ENCODE measurements at places on chromosomes 5 and 9. TPM values are rescaled to one million over a fixed set of nuclear protein-coding genes. Genes with fewer than 3 reads are reported as not detected.

GRCh38 chr9:137396227-137396626, 26.7 kb downstream of the EXD3 start:
- H3K36me3 ChIP-seq = no peaks in the 10 kb centered on the region
- no peak for DNase-seq
- no peak overlapping the region for H3K4me3 ChIP-seq
- H3K4me1 ChIP-seq = no peaks in the 10 kb centered on the region
- H3K27me3 ChIP-seq = no peaks in the 10 kb centered on the region
- H3K27ac ChIP-seq = no peak overlapping the region

GRCh38 chr5:14034963-14035362, 90.5 kb upstream of the DNAH5 start:
- no peak for DNase-seq
- H3K4me3 ChIP-seq = no peak overlapping the region
- H3K27ac ChIP-seq = no peak overlapping the region
- no peaks in the 10 kb centered on the region for H3K36me3 ChIP-seq
- H3K4me1 ChIP-seq = peaks cover 5% of the 10 kb centered on the region
- H3K27me3 ChIP-seq = no peaks in the 10 kb centered on the region

Gene ZBED3
- 5.7 TPM for total RNA-seq

DNA sequence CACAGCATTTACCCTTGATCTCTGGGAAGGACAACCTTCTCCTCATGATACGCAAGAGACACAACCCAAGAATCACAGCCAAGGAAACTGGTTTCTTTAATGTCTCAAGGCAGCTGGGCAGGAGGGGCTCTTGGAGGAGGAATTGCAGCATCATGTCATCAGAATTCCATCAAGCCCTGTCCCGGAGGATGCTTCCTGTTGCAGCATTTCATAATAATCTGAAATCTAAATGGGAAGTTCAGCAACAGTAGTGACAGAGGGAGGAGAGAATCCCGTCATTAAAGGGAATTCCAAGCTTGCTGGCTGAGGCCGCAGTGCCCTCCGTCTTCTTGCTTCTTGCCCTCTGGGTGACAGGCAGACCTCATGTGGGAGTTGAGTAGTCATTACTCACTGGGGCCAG, 192.7 kb downstream of the TENT4A start:
- H3K27ac ChIP-seq = no peak overlapping the region
- no peak for DNase-seq
- H3K27me3 ChIP-seq = no peaks in the 10 kb centered on the region
- no peak overlapping the region for H3K4me3 ChIP-seq

DNA sequence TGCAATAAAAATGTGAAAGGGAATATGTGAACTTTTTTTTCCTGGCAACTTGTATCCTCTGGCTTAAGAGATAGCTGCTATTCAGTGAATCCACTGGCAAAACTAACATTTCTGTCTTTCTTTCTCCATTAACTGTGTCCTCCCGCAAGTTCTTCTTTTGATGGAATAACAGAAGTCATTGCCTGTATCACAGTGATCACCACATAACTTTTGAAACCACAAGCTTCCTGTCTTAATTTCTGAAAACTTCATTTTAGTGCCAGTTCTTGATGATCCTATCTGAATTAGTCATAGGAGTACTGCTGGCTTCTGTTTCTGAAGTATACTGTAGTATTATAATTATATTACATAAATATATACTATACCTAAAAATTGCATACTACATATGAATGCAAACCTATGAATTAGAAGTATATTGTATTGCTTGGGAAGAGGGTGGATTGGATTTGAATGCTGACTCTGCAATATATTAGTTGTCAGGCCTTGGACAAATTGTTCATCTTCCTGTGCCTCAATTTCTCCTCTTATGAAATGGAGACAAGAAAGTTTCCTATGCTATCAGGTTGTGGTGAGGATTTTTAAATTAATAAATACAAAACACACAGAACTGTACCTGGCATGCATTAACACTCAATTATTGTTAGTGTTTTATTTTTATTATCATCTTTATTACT, 441.6 kb downstream of the CETN3 start:
- DNase-seq = no peak
- H3K27me3 ChIP-seq = no peaks in the 10 kb centered on the region
- peaks cover 2% of the 10 kb centered on the region for H3K4me1 ChIP-seq
- no peaks in the 10 kb centered on the region for H3K36me3 ChIP-seq

Gene PCDHGB6
- total RNA-seq = 18.1 TPM

GRCh38 chr9:113152699-113153098, 1.9 kb downstream of the SLC31A2 start:
- no peak for DNase-seq
- peaks cover 8% of the 10 kb centered on the region for H3K4me1 ChIP-seq
- no peaks in the 10 kb centered on the region for H3K27me3 ChIP-seq
- no peak overlapping the region for H3K4me3 ChIP-seq

DNA sequence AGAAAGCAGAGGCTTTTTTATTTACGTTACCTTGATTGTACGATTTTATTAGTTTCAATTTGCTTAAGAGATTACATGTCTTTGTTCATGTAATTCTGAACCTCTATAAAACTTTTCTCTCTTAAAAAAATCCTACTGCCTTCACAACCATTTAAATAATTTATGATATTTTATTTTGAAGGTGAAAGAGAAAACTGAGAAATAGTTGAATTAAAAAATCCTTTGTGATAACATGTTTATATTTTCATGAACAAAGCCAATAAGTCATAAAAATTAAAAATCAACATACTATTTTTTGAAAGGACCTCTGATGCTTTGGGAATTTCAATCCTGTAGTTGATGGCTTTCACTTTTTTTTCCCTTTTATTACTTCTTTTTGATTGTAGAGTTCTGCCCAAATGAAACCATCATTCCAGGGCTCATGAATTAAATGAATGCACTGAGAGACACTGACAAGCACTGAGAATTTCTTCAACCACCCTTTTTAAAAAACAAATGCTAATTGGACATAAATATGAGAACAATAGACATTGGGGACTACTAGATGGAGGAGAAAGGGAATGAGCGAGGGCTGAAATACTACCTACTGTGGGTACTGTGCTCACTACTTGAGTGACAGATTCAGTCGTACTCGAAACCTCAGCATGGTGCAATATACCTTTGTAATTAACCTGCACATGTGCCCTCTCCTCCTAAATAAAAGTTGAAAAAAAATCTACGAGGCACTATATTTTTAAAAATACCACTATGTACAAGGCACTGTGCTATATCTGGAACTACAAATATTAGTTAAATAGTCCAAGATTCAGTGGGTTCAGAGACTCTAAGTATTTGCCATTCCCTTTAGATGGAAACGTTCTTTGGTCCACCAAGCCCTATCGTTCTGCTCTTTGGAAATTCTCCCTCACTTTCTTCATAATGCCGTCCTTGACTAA, 5.9 kb downstream of the CDKN2A start:
- H3K4me1 ChIP-seq = no peaks in the 10 kb centered on the region
- no peaks in the 10 kb centered on the region for H3K27me3 ChIP-seq
- no peaks in the 10 kb centered on the region for H3K36me3 ChIP-seq
- no peak for DNase-seq
- no peak overlapping the region for H3K27ac ChIP-seq
- no peak overlapping the region for H3K4me3 ChIP-seq

Gene SPATA31D4
- total RNA-seq = not detected

Gene GDNF
- 6.3 TPM for total RNA-seq

DNA sequence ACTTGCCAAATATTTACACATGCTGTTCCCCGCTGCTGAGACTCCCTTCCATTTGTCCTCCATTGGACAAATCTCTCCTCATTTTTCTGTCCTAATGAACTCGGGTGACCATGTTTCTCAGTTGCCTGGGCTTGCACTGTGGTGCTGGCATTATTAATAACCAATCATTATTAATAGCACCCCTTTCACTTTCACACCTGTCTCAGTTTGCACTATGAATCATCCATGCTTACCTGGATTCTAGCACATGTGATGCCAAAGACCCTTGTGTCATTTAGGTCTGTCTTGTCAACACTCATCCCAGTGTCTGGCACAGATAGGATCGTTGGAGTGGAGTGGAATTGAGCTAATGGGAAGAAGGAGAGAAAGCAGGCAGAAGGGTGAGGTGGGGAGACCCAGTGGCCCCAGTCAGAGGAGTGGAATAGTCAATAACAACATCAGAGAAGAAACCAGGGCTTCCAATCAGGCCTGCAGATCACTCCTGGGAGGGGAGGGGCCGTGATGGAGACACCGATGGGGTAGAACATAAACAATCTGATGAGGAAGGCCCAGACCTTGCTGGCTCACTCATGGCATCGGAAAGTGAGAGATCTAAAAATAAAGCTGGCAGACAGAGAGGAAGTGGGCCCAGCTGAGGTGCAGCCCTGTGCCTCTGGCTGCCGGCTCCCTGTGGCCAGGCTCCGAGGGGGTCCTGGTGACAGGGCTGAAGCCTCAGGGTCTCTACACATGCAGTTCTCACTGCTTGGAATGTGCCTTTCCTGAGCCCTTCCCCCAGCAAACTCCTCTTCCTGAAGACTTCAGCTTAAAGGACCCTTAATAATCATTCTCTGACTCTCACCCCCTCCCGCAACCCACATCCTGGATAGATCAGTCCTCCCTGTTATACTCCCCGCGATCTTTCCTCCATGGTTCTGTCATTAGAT, 33.5 kb upstream of the CRB2 start:
- no peak overlapping the region for H3K27ac ChIP-seq
- H3K4me1 ChIP-seq = no peaks in the 10 kb centered on the region
- H3K36me3 ChIP-seq = no peaks in the 10 kb centered on the region
- H3K27me3 ChIP-seq = no peaks in the 10 kb centered on the region

DNA sequence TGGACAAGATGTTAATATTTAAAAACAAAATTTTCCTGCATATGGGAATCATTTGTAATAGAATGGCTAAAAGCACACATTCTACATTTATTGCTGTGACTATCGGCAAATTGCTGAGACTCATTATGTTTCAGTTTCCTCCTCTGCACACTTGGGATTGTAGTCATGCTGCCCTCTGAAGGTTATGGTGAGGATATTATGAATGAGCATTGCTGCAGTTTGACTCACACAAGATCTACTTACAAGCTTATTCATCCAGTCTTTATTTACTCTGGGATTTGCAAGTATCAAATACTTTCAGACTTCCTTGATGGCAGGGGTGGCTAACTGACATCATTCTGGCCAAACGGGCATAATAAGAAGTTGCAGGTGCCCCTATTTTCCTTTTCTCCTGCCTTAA, 9.5 kb upstream of the NFIL3 start:
- no peak for DNase-seq
- no peak overlapping the region for H3K27ac ChIP-seq
- H3K4me1 ChIP-seq = no peaks in the 10 kb centered on the region
- H3K4me3 ChIP-seq = no peak overlapping the region
- H3K27me3 ChIP-seq = no peaks in the 10 kb centered on the region

DNA sequence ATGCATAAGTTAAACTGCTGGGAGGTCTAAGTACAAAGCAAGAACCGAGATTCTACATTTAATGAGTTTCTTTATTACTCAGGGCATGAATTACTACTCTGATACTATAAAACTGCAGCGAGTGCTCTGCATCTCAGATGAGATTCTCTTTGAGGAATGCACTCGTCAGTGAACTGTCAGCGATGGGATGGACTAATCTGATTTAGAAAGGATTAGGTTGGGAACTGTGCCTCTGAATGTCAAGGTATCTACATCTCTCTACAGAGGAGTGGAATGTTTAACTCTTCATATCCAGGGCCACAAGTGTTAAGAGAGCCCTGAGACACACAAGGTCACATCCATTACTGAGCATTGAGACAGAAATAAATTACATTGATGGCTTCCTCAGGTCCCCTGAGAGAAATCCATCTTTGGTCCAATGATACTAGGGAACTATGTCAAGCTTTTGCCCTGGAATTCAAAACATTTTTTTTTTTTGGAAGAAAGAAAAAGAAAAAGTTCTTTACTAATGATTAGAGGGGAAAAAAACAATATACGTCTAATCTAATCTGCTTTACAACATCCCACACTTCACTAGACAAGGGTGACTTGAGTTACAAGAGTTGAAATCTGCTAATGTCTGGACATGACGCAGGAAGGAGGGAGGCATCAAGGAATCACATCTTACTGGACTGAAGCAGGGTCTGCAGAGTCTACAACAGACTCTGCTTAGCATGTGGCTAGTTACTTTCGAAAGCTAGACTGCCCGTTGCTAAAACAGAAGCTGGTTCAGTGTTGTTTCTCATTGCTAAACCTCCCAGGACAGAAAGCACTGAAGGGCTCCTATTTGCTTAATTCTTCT, 270.0 kb upstream of the TLE4 start:
- no peaks in the 10 kb centered on the region for H3K4me1 ChIP-seq
- H3K36me3 ChIP-seq = no peaks in the 10 kb centered on the region
- H3K4me3 ChIP-seq = no peak overlapping the region
- DNase-seq = no peak

Gene CCDC183
- 5.7 TPM for total RNA-seq

DNA sequence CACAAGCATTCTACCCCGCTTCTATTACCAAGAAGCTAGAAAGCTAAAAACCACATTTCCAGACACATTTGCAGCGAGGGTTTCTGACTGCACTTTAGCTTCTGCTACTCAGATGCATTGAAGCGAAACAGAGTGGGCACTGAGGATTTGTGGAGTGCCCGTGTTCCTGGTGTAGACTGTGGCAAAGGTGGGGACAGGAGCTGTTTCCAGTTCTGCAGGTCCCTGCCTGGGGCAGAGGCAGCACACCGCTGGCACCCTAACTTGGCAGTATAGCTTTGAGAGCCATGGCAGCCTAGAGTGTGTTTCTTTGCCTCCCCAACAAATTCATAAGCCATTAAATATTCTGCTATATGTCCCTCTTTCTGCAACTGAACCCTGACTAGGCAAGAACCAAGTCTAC, 108.6 kb upstream of the SPOCK1 start:
- no peak overlapping the region for H3K27ac ChIP-seq
- DNase-seq = no peak
- no peaks in the 10 kb centered on the region for H3K4me1 ChIP-seq
- H3K36me3 ChIP-seq = no peaks in the 10 kb centered on the region

DNA sequence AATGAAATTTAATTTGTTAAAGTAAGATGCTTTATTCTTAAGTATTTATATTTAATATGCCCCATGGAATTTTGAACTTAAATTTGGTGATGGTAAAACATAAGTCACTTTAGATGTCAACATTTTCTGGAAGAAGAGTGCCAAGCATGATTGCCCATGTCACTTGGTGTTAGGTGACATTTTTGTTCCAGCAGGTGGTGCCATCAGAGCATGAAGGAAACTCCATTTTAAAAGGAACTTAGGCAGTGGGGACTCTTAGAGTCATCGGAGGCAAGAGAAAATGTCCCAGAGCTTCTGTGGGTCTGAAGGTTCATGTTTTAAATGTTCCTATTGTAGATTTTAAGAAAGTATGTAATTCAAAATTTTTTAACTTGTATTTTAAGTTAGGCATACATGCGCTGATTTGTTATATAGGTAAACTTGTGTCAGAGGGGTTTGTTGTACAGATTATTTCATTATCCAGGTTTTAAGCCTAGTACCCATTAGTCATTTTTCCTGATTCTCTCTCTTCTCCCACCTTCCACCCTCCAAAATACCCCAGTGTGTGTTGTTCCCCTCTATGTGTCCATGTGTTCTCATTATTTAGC, 789.3 kb downstream of the SEMA5A start:
- H3K4me3 ChIP-seq = no peak overlapping the region
- no peaks in the 10 kb centered on the region for H3K4me1 ChIP-seq
- no peak for DNase-seq

Gene COL23A1
- 0.13 TPM for total RNA-seq

Measured in ovary (tissue), 10 donors.